ENCODE measurements at places on chromosomes 2 and 18. TPM values are rescaled to one million over a fixed set of nuclear protein-coding genes. Genes with fewer than 3 reads are reported as not detected.

The GRHL1 gene
- 0.70 TPM for polyA plus RNA-seq

The GKN2 gene
- polyA plus RNA-seq: not detected

The TMEM37 gene
- 13.6 TPM for polyA plus RNA-seq

DNA sequence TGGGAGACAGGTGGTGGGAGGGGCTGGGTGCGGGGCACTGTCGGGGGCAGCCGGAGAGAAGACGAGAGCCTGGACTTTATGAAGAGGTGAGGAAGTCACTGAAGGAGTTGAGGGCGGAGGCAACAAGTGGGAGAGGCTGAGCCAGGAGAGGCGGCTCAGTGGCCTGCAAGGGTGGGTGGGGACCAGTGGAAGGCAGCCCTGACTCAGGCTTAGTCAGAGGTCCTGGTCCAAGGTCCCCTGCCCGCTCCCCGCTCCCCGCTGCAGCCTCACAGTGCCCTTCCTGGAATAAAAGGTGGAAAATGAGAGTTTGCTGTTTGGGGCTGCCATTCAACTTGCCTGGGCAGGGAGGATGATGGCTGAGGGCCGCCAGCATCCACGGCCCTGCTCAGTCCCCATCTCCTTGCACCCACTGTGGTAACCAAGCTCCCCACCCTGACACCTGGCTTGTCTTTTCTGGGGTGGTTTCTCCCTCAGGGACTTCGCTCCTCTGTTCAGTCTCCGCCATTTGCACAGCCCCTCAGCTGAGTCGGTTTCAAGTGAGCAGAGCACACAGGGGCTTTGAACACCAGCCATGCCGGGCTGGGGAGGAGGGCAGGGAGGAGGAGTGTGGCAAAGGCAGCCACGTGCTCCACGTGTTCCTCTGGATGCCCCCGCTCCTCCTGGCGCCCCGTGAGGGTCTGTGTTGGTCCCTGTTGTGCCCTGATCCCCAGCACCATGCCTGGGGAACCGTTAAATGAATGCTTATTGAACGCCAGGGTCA lies 13.7 kb upstream of the RALB start:
- peak; percentile 77 for DNase-seq

The STARD6 gene
- polyA plus RNA-seq: not detected

- DNase-seq: no peak
These were observed 211.1 kb upstream of the GALNT5 start for GRCh38 chr2:157046396-157046795.

DNA sequence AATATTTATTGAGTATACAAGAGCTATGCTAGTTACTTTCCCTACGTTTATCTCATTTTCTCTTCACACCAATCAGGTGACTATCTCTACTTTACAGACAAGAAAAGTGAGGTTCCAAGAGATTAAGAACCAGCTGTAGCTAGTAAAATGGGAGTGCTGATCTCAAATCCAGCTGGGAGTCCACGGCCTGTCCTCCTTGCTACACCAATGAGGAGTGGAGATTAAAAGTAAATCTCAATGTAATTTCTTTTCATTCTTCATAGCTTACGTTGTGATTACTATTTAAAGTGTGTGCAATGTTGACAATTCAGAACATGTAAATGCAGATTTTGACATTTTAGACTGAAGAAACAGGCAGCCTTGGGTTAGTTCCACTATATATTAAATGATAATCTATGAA lies 53.9 kb upstream of the NRP2 start:
- DNase-seq: no peak

The PTPN2 gene
- polyA plus RNA-seq: 8.2 TPM

- DNase-seq: peak; percentile 36
These were observed 588 bp downstream of the TMEM214 start for GRCh38 chr2:27033253-27033852.

DNA sequence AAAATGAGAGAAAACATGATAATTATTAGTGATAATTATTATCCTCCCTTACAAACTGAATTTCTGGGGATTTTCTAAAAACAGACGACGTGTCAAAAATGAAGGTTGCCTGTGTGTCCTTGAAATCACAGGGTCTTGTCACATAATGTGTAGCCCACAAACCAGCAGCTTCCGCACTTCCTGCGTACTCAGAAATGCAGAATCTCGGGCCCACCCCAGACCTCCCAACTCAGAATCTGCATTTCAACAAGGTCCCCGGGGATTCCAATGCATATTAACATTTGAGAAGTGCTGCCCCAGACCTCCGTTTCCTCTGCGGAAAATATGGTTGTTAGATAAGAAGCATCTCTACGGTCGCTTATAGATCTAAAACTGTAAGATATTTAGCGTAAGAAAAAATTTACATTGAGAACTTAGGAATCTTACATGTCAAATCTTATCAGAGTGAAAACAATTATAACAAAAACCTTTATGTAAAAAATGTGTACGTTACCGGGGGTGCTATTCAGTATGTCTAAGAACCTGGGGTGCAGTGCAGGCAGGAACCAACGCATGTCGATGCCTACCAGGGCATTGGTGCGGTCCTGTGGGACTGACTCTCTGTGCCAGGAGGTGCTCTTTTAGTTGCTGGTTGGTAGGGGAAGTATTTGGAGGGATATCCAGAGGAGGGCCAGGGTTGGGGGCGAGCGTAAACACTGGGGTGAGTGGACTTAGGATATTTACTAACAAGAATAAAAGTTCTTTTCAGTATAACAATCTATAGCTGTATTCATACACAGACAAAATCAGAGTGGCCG lies 15.2 kb downstream of the CDKL4 start:
- DNase-seq: no peak

DNA sequence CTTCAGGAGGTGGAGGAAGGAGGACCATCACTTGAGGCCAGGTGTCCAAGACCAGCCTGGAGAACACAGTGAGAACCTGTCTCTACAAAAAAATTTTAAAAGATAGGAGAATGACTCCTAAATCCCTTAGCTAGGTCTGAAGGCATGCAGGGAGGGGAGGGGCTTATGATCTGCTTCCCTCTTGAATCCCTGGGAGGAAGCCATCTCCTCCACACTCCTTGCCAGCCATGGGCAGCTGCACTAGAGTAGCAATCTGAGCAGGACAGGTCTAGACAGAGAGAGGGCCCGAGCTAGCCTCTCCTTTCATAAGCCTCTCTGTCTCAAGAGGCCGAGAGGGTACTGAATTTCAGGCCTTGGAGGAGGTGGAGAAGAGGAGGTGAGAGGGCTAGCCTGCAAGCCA lies 42.5 kb downstream of the DAPL1 start:
- DNase-seq: no peak

GRCh38 chr2:38254796-38255195 lies 122.3 kb downstream of the ATL2 start:
- DNase-seq: no peak

GRCh38 chr2:108617617-108618016 lies 83.3 kb downstream of the LIMS1 start:
- DNase-seq: no peak

- peak; percentile 62 for DNase-seq
These were observed 180.6 kb upstream of the RBMS1 start for GRCh38 chr2:160674146-160674750.

- peak; percentile 2 for DNase-seq
These were observed 93.7 kb downstream of the DYNAP start for GRCh38 chr18:54684784-54685183.

The KLHL41 gene
- polyA plus RNA-seq: 0.08 TPM

DNA sequence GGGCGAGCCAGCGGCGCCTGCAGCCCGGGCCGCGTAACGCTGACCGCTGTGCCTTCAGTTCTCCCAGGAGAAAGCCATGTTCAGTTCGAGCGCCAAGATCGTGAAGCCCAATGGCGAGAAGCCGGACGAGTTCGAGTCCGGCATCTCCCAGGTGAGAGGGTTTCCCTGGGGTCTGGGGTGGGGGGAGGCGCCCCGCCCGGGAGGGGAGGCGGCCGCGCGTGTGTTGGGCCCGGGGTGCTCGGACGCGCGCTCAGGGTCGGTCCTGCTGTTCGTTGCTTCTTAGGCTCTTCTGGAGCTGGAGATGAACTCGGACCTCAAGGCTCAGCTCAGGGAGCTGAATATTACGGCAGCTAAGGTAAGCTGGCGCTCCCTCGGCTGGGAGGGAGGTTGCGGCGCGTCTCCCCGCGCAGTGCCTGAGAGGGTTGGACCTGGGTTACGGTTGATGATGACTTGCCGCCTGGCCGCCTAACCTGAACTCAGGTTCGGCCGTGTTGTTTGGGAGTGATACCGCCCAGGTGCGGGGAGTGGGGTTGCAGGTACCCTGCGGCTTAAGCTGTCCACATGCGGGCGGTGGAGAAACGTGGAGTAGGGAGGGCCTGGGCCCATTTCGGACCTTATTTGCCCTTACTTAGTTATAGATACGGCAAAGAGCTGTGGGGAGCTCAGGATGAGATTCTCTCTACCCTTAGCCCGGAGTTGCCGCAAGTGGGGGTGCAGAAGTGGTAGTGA lies 638 bp downstream of the RPS7 start:
- DNase-seq: peak; percentile 27

GRCh38 chr2:98647636-98648035 lies 39.2 kb downstream of the UNC50 start:
- DNase-seq: no peak

GRCh38 chr2:210224941-210225672 lies at the start of gene ACADL:
ACADL (minus strand) TSS chr2:210225447; CDS start chr2:210225263, 184 bp downstream.
- peak; percentile 15 for DNase-seq

The REEP1 gene
- 0.24 TPM for polyA plus RNA-seq

The ASTL gene
- polyA plus RNA-seq: not detected

GRCh38 chr2:238257786-238258700 lies 18.2 kb upstream of the HES6 start:
- no peak for DNase-seq

- DNase-seq: no peak
These were observed 1.3 kb upstream of the YWHAQ start for GRCh38 chr2:9631878-9632700.

GRCh38 chr2:17910980-17911379 lies 32.5 kb downstream of the KCNS3 start:
- DNase-seq: no peak

The CHRNG gene
- polyA plus RNA-seq: not detected

DNA sequence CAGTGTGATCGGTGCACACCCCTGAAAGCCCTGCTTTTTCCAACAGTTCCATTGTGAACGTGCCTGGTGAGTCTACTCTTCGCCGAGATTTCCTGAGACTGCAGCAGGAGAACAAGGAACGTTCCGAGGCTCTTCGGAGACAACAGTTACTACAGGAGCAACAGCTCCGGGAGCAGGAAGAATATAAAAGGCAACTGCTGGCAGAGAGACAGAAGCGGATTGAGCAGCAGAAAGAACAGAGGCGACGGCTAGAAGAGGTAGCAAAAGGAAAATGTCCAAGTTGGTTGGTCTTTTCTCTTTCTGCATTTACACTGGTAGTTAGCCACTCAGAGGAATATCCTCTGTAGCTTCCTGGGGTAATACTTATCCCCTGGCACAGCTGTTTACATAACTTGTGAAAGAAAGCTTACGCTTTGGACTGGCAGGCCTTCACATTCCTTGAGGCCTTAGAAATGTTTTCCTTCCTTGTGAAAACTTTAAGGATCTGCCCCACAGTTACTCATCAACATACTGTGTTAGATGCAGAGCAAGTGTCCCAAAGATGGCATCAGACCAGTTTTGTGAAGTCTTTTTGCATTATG lies 146.6 kb downstream of the MAP4K4 start:
- DNase-seq: peak; percentile 81

DNA sequence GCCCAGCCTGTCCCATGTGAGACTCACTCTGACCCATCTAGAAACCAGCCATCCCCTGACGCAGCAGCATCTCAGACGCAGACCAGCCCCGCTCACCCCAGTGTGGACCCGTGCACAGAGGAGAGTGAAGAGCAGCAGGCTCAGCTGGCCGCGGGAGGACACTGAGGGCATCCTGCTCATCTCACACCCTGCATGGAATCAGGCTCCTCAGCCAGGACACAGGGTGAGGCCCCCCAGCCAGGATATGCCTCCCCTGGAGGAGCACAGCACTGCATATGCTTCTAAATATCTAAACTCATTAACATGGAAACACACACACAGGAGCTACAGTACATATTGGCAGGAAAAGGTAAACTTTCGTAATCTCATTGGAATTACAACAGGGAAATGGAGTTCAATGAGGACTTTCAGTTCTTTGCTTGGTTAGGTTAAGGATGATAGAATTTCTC lies 34.4 kb downstream of the NEMP2 start:
- no peak for DNase-seq

DNA sequence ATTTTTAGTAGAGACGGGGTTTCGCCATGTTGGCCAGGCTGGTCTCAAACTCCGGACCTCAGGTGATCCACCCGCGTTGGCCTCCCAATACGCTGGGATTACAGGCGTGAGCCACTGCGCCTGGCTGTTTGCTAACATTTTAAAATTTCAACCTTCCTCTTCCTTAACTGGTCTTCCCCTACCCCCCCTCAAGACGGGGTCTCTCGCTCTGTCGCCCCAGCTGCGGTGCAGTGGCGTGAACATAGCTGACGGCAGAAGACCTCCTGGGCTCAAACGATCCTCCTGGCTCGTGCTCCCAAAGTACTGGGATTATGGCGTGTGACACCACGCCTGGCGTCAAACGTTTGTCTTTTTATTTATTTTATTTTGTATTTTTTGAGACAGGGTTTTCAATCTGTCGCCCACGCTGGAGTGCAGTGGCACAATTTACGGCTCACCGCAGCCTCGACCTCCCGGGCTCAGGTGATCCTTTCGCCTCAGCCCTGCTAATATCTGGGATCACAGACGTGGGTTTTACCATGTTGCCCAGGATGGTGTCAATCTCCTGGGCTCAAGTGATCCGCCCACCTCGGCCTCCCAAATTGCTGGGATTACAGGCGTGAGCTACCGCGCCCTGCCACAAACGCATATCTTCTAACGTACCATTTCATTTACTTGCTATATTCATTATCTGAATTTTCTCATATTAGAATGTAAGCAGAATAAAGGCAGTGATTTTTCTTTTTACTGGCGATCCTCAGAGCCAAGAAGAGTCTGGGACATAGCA lies 984 bp upstream of the MSH2 start:
- DNase-seq: no peak

- peak; percentile 68 for DNase-seq
These were observed 88.4 kb downstream of the PMAIP1 start for GRCh38 chr18:59988098-59988706.

The AGXT gene
- polyA plus RNA-seq: not detected

DNA sequence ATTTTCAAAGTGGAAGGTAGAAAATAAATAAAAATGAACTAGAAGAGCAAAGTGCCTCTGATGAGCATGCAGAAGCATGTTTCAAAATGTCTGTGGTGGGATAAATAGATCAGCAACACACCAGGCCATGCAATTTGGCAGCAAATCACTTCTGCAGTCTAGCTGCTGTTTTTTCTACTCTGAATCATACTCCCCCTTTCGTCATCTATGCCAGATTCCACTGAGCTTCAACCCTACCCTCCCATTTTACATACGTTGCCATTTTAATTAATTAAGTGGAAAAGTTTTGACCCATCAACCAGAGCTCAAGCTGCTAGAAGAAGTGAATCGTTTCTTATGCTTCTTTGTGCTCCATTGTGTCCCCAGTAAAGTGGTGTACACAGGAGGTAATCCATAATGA lies 79.3 kb downstream of the NRXN1 start:
- DNase-seq: no peak

DNA sequence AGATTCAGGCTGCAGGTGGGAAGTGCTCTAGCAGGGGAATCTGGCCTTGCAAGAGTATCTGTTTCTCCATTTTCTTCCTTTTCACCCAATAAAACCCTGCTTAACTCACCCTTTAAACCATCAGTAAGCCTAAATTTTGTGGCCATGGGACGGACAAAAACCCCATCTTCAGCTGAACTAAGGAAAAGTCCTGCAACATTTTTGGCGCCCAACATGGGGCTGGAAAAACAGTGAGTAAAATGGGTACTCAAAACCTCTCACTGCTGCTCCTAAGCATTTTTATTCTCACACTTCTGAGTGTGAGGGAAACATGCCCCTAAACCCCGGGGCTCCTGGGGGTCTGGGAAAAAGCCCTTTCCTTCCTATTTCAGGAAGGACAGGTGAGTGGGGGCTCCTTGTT lies 414.3 kb downstream of the ZNF804A start:
- DNase-seq: no peak

GRCh38 chr2:206260188-206261012 lies 14.1 kb upstream of the ZDBF2 start:
- no peak for DNase-seq

- no peak for DNase-seq
These were observed 840 bp upstream of the PSD4 start for GRCh38 chr2:113172721-113173541.
